ENCODE measurements at places on chromosomes 16 and 17.

DNA sequence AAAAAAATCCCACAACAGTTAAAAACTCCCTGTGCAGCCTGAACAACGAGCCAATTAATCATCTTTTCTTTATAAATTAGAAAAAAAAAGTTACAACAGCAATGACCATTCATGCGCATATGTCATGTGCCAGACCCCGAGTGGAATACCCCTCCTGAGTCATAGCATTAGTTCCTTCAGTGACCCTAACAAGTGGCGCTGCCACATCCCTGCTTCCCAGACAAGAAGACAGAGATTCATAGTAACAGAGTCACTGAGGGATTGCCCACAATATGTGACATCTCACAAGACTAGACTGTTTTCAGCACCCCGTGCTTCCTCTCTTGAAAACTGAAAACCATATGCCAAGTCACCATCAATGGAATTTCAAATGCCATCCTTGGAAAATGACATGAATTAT lies 7.9 kb downstream of the UMOD start:
- DNase-seq: no peak

DNA sequence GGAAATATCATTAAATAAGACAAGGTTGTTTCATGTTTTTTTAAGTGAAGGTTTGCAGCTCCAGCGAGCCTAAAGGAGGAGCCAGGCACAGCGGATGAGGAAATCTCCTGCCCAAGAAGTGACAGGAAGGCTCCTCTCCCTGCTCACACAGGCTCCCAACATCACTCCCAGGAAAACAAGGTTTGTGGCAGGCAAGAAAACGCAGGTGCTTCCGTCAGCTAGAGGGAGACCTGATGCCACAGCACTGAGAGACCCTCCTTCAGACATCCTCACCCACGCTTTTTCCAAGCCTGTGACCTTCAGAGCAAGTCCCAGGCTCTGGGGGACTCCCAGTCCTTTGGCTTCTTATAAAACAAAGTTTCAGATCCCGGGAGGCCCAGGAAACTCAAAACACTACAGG lies 89.7 kb downstream of the ZNF423 start:
- no peak for DNase-seq

DNA sequence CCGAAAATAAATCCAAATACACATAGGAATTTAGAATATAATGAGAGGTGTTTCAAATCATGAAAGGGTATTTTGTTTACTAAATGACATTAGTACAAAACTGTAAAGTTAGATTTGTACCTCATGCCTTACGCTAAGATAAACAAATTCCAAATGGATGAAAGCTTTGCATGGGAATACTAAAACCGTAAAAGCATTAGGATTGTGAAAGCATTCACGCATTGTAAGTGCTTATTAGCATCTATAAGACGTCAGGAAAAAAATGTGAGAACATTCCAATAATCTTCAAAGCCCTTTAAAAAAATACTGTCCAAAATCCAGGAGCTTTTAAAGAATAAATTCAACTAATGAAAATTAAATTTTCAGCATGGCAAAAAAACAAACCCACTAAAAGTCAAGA lies 24.8 kb upstream of the ALOX15 start:
- no peak for DNase-seq

DNA sequence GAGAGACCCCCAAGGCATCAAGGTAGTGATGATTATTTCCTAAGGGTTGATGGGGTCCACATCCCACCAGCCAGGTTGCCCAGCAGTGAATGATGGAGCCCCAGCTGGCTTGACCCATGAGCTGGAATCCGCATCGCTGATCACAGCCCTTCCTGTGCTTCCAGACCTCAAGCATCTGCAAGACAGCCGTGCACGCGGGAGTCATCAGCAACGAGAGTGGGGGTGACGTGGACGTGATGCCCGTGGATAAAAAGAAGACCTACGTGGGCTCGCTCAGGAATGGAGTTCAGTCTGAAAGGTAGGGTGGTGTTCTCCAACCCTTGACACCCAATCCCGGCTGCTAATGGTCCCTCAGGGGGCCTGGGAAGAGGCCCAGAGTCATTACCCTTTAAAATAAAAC lies 69.3 kb downstream of the CRISPLD2 start:
- no peak for DNase-seq

- DNase-seq: no peak
Observed at GRCh38 chr16:22055881-22056280, 36.5 kb upstream of the VWA3A start.

GRCh38 chr17:34567691-34568465 lies 11.5 kb upstream of the TMEM132E start:
- no peak for DNase-seq

DNA sequence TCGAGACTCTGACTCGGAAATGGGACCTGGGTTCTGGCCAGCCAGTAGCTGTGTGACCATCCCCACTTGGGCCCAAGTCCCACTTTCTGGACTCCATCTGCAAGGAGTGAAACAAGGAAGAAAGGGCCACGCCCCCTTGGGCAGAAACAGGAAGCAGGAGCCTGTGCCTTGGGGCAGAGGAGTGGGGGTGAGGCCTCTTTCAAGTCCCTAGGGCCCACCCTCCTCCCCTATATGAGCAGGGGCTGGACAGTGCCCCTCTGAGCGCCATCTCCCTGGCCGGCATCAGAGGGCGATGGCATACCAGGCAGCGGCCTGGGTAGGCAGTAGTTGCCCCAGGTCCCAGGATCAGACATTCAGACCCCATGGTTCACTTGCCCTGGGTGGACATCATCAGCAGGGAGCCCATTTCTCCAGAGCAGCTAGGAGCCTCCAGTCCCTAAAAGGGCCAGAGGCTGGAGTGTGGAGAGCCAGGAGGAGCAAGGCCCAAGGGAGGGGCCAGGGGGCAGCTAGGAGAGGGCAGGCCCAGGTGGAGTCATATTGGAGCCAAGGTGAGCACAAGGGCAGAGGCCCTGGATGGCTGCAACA lies 7.1 kb downstream of the BCAR1 start:
- DNase-seq: no peak

GRCh38 chr16:495127-495748 lies 32.3 kb upstream of the CAPN15 start:
- peak; percentile 33 for DNase-seq

- no peak for DNase-seq
Observed at GRCh38 chr16:72744076-72744793, 303.7 kb downstream of the ZFHX3 start.

DNA sequence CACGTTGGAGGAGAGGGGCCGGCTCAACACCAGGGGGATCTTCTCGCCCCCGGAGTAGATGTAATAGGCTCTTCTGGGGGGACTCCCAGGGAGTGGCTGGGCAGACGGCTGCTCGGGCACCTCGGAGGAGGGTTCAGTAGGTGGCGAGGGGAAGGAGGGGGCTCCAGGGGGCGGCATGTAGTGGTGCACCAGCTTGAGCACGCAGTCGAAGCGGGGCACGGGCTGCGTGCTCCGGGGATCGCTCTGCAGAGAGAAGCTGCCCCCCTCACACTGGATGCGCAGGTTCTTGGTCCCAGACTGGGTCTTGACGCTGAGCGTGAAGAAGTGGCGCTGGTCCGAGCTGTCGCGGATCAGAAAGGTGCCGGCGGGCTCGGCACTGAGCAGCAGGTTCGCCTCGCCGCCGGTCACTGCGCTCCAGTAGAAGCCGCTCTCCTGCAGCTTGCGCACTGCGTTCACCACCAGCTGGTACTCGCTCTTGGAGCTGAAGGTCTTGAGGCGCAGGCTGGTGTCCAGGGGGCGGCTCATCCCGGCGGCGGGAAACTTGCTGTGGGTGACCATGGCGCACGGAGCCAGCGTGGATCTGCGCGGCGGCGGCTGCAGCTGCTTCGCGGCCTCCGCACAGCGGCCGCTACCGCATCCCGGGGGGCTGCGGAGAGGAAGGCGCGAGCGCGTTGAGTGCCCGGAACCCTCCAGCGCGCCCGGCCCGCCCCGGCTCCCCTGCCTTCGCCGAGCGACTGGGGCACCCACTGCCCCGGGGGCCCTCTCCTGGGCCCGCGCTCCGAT lies 1.1 kb downstream of the SOCS3 start:
- DNase-seq: no peak

- DNase-seq: no peak
Observed at GRCh38 chr17:28161311-28161710, 118.8 kb downstream of the NLK start.

GRCh38 chr17:81703747-81704654 lies 834 bp downstream of the MRPL12 start:
- DNase-seq: no peak

GRCh38 chr17:54891176-54891821 lies 9.4 kb upstream of the TOM1L1 start:
- no peak for DNase-seq

- DNase-seq: no peak
Observed at GRCh38 chr17:74435775-74436359, 4.0 kb downstream of the GPRC5C start.

- no peak for DNase-seq
Observed at GRCh38 chr16:50316102-50316847, 49.9 kb downstream of the ADCY7 start.

DNA sequence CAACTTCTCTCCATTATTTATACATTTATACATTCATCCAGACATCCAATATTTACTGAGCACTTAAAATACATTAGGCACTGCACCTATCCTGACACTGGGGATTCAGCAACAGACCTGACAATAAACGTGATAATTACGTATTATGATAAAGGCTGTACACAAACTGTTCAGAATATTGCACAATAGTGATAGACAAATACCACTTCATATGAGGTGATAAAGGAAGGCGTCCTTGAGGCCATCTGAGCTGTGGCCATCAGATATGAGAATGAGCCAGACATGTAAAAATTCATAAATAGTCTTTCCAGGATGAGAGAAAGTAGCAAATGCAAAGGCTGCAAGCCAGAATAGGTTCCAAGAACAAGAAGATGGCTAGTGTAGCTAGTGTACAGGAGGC lies 8.6 kb downstream of the USP32 start:
- DNase-seq: no peak

DNA sequence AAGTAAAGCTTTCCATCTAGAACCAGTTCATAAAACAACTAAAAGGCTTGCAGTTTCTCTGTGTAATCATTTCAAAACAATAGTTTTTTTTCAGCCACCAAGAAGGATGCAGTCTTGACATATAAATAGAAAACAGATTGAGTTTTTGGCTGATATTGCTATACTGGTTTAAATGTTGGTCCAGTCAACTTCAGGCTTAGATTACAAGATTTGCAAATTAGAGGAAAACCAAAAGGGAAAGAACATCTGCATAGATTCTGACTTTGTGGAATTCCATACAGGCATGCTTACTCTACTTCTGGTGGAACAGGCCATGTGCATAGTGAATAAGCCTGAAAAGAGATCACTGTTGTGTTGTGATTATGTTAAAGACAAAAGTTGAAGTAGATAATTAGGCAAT lies 150.3 kb downstream of the BCAS3 start:
- no peak for DNase-seq
